NCI-H187 (cell line): ENCODE measurements at places on chromosomes 5 and 9.

DNA sequence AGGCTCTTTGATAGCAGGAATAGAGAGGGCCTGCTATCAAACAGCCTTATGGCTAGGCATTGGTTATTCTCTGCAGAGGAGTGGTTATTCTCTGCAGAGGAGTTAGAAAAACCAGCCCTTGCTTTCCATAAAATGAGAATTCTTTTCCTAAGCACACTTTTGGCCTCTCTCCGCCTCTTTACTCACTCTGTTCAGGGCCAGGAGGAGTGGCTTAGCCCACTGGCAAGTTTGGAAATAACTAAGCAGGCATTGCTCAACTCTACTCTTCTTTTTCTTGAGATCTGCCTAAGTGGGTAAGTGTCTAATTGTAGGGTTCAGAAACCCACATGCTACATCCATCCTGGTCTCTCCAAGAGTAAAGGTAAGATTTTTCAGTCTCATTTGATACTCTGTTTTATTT, 341.7 kb downstream of the KIAA0825 start:
- DNase-seq = no peak

GRCh38 chr5:37900692-37901091, 60.9 kb upstream of the GDNF start:
- no peak for DNase-seq

DNA sequence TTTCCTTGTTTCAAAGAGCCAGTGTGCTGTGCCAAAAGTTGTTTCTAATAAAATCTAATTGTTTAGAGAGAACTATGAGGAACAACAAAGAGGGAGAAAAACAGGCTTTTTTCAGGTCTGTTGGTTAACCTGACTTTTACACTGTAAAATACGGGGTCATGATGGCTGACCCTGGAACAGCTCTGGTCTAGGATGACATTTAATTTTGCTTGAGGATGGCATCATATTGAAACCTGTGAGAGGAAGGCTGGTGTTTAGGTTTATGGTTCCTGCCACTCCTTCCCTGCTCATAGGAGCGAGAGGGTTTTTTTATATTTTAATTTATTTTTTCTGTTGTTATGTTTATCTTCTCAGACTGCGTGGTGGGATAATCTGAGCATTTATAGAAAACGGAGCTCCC, 327.6 kb downstream of the KDM4C start:
- no peak for DNase-seq

- DNase-seq = no peak
Observed at GRCh38 chr5:148000036-148000435, 63.7 kb upstream of the SPINK5 start.

DNA sequence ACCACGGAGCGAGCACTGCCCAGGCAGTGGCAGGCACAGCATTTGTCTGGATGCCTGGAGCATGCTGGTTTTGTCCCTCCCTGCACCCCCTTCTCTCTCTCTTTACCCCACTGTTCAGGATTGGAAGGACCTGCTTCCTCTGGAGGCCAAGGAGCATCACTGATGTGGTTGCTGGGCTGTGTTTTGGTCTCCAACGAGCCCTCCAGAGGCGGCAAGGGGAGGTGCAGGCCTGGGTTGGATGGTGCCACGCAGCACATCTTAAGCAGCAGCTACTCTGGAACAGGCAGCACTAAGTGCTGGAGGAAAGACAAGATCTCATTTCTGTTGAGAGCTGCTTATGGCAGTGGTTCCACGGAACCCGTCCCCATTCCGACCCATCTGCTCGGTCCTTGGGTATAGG, 139.6 kb downstream of the CMYA5 start:
- DNase-seq = no peak

DNA sequence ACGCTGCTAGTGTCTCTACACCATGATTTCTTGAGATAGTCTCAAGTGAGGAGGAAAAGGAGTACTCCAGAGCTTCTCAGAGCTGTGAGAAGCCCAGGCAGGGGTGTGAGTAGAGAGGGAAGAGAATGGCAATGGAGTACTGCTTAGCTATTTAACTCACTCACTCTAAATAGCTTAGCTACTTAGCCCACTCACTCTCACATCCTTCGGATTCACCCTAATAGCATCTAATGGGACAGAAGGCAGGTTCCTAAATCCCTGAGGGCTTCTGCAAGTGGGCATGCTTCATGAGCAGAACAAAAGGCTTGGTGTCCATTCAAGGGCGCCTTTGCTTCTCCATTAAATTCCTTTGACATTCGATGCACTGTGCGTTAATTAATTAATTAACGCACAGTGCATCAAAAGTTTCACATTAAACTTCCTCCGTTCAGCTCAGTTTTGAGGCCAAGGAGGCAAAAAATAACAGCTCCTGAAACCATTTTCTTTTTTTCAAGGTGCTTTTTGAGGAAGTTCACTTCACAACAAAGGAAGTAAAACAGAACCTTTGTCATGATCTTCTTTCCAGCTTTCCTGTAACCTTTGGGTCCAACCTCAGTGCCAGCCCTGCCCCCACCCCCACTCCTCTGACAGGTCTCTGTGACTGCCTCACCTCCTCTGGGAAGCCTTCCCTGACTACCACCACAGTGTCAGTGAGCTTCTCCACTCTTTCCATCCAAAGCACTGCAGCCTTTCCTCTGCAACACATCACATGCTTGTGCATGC, 294.0 kb downstream of the SEC61B start:
- no peak for DNase-seq
